ENCODE measurements at places on chromosomes 7 and 10.
A peak's percentile ranks its signal among the peaks of the same experiment; 100 is the strongest.

DNA sequence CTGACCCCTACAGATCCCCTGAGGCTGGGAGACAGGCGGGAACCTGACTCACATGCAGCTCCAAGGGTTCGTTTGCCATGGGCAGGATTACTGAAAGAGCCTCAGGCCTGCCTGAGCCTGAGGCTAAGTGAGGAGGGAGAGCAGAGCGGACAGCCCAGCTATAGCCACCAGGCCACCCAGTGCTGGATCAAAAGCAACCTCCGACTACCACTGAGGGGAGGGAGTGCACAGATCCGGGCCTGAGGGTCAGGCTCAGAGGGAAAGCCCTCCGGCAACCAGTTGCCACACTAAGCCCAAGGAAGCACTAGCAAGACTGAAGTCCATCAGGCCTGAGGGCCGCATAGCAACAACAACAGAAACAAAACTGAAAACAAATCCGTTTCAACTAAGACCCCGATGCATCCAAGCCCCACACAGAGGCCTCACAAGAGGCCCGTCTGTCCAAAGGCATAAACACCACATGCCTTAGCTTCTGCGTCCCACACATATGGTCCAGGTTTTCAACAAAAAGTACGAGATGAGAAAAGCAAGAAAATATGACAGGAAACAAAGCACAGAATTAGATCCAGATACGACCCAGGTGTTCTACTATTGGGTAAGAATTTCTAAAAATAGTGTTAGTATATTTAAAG, 92.5 kb upstream of the VIPR2 start:
- DNase-seq: no peak

GRCh38 chr7:41298409-41298808, 404.5 kb downstream of the INHBA start:
- DNase-seq: no peak

- DNase-seq: no peak
These were observed 467.1 kb downstream of the PARD3 start for GRCh38 chr10:34348021-34348420.

DNA sequence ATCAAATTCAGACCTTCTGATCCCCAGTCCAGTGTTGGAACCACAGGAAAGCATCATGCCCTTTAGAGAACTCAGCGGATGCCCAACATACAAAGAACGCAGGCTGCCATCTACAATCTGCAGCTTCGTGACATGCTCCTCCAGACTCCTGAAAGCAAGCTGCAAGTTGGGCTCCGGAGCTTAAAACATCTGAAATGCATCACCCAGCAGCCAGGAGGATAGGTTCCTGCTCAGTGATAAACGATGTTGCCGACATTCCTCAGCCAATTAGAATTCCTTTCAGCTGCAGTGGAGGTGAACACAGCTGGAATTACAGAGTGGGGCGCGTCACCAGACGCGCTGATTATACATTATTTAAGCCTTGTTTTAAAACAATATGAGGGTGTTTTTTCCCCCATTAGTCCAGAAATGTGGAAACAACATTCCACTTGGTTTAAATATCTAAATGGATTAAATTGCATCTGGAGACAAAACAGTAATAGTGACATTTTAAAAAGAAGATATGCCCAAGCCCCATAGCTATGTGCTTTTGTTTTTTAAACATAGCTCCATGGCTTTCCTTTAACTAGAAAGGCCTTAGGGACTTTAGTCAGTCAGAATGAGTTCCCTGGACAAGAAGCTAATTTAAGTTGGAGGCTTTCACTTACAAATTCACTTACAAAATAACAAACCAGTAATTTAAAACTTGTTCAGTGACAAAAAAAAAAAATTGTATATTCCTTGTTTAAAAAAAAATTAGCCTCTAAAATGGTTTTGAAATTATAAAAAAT, 6.3 kb downstream of the SMURF1 start:
- no peak for DNase-seq

DNA sequence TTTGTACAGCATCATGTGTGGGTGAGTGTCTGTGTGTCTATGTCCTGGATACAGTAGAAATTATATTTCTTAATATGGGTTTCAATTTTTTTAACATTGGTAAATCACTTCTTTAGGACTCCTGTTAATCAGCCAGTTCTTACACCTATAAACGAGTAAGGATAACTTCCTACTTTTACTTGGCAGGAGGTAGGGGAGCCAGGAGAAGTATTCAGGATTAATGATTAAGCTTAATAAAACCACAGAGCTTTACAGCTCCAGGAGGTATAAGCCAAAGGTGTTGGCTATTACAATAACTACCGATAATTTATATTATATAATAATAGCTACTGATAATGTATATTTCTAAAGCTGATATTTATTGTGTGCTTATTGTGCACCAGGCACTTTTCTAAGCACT, 1.7 kb upstream of the FAM3C start:
- no peak for DNase-seq

GRCh38 chr10:23192712-23193434, 761 bp downstream of the PTF1A start:
- DNase-seq: peak; percentile 60

DNA sequence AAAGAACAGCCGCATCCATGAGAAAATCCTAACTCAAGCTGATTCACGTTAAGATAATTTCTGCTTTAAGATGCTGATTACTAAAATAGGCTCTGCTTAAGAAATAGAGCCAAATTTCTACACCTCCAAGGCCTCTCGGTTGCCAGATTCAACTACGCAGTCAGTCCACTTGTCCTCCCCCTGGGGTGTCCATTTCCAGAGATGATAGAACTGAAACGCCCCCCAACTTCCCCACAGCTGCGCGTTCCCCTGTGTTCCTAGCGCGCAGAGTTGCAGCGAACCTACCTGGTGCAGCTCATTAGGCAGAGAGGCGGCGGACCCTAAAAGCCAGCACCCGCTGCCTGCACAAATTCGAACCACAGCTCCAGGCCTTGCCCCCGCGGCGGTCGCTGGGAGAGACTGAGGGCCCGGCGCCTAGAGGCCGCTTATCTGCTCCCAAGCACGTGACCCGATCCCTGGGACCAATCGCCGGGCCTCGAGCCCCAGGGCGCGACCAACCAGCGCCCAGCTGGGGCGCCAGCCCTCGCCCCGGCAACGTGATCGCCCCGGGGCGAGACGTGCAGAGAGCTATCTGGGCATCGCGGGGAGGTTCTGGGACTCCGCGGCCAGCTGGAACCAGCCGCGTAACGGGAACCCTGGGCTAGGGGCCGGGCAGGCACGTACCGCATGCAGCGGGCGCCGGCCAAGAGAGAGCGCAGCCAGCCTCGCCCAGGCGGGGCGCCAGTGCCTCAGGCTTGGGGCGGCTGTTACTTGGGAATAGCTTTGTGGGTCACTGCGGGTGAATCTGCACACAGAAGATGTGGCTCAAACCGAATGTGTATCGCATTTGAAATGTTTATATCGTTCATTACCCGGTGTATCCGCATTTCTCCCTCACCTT, at the start of gene PPP1R3C:
PPP1R3C (minus strand) TSS at position 401 of the 880 bp plus-strand sequence; CDS start at position 299, 102 bp downstream.
- peak; percentile 90 for DNase-seq

DNA sequence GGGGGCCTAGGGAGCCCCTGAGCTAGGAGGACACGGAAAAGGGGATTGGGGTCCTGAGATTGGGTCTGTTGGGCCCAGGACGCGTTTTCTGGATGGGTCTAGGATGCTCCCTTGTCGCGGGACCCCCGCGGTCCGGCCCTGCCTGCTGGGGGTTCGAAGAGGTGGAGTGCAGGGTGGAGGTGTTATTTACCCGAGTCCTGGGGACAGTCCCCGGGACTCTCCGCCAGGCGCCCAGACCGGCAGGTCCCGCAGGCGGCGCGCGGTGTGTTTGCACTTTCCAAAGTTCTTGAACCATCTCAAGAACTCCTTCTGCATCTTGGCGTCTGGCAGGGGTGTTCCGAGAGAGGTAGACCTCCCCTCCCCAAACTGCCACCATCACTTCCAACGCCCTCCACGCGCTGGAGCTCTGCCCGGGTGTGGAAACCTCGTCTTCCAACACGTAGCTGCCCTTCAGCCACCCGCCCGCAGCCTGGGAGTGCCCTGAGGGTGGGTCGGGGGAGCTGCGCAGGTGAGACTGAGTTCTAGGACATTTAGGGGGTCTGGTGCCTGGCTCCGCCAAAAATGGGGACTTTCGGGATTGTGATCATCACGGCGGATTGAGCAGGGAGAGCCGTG, 569 bp downstream of the CAV1 start:
- DNase-seq: peak; percentile 27

DNA sequence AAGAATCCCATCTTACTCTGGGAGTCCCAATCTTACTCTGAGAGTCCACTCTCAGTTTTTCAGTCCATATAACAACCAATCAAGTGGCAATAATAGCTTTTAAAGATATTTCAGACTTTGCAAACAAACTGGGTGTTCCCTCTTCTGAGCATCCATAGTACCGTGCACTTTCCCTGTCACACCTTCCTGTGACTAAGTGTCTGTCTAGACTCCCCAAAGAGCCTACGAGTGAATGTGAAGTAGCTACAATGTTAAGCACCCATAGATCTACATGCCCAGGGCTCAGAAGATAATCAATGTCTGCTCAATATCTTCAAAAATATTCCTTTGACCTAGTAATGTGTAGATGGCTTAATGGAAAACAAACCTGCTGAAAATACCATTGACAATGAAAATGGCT, 95.6 kb upstream of the ASAH2 start:
- DNase-seq: no peak

GRCh38 chr7:74568658-74569057, 88.9 kb upstream of the GTF2I start:
- DNase-seq: no peak

- no peak for DNase-seq
These were observed 37.8 kb downstream of the HHEX start for GRCh38 chr10:92727550-92727949.

DNA sequence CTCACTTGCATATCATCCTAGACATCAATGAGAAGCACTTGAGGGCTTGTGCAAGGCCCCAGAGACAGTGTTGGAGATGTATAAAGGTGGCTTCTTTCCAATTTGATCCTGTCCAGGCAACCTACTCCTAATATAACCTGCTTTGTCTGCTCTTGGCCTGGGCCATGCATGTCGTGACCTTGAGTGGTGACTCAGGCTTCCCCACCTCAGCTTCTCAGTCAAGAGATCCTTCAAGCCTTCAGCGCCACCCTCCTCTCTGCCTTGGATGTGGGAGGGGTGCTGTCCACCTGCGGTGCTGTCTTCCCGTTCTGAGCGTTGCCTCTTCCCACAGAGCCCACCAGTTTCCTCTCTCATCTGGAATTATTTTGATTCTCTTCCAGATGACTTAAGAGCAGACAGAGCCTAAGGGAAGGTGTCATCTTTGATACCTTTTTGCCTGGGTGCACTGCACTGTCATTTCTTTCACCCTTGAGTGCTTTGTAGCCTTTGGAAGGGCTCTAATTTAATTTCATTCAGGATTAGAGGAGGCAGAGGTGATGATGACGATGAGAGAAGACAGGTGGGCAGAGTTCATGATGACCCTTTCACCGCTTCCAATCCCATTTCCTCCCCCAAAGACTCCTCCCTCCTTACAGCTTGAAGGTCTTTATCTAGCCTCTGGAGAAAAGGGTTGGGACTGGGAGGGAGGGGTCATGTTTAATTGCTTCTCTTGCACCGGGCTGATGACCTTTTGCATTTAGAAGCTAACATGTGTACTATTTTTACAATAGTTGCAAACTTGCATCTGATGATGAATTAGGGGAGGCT, 6.9 kb downstream of the LSMEM1 start:
- no peak for DNase-seq

GRCh38 chr7:92798517-92799249, 37.7 kb downstream of the CDK6 start:
- DNase-seq: no peak
